M059J (cell line): ENCODE measurements at places on chromosomes 5 and 9.

DNA sequence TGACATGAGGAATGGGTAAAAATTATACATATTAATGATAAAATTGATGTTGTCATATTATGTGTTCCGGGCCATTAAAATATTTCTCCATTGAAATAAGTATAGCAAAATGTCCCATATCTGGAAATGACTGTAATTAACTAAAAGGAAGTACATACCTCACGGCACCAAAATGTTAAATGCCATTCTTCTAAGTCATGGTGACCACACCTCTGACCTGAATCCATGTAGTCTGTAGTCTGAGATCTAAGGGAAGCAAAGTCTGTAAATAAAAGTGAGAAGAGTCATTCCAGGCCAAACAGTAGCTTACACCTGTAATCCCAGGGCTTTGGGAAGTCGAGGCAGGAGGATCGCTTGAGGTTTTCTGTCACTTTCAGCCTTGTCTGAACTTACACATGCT lies 8.7 kb upstream of the GDA start:
- DNase-seq, result peak; percentile 72

DNA sequence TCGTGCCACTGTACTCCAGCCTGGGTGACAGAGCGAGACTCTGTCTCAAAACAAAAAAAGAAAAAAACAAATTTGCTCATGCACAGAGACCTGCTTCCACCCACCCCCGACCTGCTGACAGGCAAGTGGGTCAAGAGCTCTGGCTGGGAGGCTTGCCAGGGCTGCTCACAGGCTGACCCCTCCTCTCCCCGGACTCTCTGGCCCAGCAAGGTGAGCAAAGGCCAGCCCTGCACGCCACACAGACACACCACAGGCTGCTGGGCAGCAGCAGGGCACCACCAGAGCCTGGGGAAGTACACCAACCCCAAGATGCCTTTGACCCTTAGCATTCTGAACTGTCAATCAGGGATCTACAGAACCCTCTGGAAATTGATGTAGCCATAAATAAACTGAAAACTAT lies 29.2 kb downstream of the NSUN2 start:
- DNase-seq, result no peak

GRCh38 chr5:90408571-90409317 lies 812 bp downstream of the CETN3 start:
- DNase-seq, result peak; percentile 11

- DNase-seq, result peak; percentile 72
Measured at GRCh38 chr5:37501152-37501551, 122.0 kb downstream of the WDR70 start.

DNA sequence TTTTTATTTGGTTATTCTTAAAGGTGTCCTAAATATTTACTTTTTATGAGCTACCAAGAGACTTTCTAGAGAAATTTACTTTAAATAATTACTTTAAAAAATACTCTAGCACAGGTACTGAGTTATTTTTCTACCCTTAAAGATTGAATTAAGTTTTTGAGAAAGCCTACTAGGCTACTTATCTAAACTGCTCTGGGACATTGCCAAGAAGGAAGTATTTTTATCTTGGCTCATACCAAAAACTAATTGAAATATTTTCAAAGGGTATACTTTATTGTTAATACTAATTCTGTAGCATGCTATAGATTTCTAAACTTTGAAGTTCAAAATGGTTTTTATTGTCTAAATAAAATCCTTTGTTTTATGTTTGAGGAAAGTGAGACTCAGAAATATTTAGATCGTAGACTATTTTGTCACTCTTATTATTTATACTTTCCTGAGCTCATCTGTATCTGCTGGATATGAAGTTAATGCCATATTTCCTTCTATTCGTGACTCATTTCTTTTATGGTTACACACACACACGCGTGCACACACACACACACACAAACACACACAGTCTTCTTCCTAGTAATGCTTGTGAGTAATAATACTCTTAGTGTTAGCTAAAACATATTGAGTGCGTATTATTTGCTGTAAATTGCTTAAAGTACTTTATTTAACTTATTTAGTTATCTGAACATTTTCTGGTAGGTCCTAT lies 89.5 kb downstream of the MAN2A1 start:
- no peak for DNase-seq

GRCh38 chr5:96857924-96858323 lies 18.4 kb upstream of the ERAP2 start:
- no peak for DNase-seq

- DNase-seq, result no peak
Measured at GRCh38 chr5:109921735-109922380, 232.1 kb downstream of the MAN2A1 start.

DNA sequence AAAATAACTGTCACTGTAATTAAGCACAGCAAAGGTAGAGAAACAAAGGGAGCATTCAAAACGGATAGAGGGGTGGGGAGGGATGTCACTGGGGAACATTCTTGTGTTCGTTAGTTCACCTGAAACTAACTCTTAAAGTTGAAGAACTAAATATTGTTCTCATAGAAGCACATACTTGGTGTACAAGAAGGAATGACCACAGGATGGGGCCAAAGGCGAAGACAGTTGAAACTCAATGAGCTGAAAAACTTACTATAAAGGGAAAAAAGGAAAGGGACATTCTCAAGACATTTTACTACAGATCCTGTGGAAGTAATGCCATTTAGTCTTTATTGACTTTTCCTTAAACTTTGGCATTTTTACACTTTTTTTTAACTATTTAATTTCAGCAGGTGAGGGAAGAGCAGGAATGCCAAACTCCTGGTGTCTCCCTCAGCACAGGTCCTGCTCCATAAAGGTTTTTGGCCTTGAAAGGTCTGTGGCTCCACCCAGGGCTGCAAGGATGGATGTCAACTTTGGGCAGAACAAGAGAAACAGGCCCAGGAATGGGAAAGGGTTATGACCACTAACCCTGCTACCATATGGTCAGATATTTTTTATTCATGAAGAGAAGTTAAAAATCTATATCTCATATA lies 197.6 kb upstream of the RASA1 start:
- peak; percentile 76 for DNase-seq

- DNase-seq, result no peak
Measured at GRCh38 chr9:21796768-21797167, 5.7 kb upstream of the MTAP start.

DNA sequence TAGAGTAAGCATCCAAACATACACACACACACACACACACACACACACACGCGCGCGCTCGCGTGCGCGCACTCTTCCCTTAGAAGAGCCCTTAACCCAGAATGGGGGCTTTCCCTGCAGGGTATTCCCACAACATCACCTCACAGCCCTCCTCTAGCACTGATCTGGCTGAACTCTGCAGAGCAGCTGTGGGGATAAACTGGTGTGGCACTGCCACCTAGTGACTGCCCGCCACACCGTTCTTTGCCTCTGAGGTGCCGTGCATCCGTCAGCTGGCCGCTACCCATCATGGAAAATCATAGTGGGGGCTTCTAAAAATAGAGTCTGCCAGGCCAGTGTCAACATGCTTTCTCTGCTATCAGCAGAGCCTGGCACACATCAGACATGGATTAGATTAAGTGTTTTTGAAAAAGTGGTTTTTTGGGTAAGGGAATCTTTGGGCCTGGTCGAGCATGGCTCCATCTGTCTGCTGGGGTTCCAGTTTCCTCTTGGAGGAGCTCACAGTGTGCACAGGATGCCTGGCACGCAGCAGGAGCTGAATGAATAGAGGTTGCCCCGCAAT lies 88.1 kb downstream of the KCNN2 start:
- DNase-seq, result peak; percentile 46

GRCh38 chr5:126594748-126595485 lies at the start of gene ALDH7A1:
TSS of gene ALDH7A1 (minus strand) at chr5:126595219. CDS start at chr5:126595198, 21 bp downstream.
- DNase-seq, result peak; percentile 96

- DNase-seq, result no peak
Measured at GRCh38 chr5:97049175-97049574, 93.2 kb downstream of the LIX1 start.

GRCh38 chr9:4579001-4579400 lies 83.1 kb upstream of the PLPP6 start:
- DNase-seq, result no peak

- DNase-seq, result peak; percentile 18
Measured at GRCh38 chr5:89613222-89613956, 730.4 kb upstream of the MEF2C start.

DNA sequence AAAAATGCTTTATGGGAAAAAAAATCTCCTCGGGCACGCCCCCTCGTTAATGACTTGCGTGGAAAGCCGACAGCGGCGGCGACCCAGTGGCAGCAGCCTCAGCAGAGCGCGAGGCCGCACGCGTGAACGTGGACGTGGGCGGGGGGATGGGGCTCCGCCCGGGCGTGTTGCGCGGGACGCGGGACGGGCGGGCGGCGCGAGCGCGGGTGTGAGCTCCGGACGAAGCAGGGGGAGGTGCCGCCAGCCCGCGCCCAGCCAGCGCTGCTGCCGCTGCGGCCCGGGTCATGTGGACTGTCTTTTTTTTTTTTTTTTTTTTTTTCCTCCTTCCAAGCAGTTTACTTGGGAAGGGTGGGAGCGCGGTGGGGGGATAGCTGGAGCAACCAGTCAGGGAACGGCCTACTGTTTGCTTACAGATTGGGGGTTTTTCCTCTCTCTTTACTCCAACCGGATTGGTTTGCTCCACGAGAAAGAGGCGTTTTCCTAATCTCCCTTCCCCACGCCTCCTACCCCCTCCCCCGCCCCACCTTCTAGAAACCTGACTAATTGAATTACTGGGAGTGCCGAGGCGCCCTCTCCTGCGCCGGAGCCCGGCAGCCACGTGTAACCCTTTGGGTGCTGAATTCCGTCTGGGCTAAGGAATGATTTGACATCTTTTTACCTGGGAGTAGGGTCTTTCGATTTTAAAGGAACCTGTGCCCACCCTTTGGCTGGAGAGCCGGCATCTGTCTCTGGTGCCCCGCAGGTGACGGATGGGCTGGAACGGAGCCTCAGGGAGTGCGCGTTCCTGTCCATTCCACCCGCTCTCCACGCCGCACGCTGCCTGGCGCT lies 1.7 kb upstream of the EFNA5 start:
- DNase-seq, result peak; percentile 93

- peak; percentile 29 for DNase-seq
Measured at GRCh38 chr5:180313677-180314505, 22.0 kb upstream of the MAPK9 start.

DNA sequence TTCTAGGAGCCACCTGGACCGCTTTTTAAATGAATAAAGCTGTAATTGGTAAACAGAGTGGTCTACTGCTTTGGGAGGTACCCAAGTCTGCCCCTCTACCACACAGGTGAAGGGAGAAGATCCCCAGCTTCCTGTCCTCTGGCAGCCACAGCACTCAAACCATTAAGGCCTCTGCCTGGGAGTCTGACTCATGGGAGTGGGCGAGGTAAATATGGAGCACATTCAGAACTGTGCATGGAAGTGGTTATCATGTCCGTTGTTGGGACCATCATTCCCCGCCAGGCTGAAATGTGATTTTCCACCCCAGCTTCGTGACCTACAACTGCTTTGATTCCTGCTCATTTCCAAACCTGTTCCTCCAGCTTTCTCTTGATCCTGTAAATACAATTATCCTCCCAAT lies 59.5 kb upstream of the ALDH1B1 start:
- DNase-seq, result no peak

DNA sequence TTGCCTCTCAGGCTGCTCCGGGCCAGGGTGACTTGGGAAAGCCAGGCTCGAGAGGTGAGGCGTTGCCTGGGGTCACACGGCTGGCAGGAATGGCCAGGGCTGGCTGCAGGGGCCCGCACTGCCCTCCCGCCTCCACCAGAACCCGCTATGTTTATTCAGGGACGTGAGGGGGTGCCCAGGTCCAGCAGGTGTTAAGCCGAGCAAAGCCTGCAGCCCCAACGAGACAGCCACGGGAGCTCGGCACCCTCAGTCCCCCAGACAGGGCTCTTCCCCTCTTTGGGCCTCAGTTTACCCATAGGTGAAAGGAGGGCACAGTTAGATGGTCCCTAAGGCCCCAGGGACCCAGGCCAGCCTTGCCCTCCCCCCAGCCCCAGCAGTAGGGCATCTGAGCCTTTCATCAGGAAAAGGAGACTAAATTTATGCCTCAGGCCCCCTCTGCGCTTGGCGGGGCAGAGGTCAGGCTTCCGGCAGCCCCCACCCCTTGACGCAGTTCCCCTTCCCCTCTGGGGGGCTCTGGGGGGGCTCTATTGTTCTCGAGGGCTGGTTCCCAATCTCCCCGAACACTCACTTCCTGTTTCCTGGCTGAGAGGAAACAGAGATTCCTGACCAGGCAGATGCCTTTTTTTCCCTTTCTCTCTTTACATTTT lies 7.1 kb upstream of the EGFL7 start:
- DNase-seq, result no peak

- no peak for DNase-seq
Measured at GRCh38 chr9:13165236-13165945, 114.1 kb downstream of the MPDZ start.

DNA sequence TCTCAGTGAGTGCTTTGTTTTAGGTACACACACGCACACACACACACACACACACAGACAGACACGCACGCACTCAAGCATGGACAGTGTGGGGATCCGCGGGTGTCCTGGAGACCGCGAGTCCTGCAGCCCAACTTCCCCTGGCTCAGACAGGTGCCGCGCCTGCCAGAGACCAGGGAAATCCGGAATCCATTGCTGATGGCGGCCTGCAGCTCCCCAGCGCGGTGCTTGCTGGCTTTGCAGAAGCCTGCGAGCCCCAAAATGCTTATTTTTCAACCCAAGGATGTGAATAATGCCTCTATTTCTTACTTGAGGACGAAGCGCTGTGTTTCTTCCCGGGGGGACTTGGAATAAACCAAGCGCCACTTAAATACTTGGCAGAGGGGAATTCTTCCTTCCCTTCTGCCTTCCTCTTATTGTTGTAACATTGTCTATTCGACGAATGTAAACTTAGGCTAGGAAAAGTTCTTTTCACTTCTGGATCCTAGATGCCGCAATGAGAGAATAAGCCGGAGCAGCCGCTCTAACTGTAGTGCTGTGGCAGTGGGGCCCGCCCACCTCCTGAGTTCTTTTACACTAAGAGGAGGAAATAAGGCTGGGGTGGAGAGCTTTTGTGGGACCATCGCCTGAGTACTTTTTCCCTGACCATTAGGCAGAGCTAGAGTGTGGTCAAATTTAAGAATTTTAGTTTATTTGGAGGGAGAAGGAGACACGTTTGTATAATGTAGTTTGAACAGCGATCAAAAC lies 802 bp downstream of the ITGA2 start:
- peak; percentile 60 for DNase-seq

- no peak for DNase-seq
Measured at GRCh38 chr5:121993191-121993590, 31.4 kb downstream of the SRFBP1 start.

GRCh38 chr5:147763791-147764525 lies 18.6 kb downstream of the JAKMIP2 start:
- DNase-seq, result peak; percentile 84

GRCh38 chr5:139273322-139273571 lies 20.3 kb upstream of the MATR3 start:
- DNase-seq, result no peak

DNA sequence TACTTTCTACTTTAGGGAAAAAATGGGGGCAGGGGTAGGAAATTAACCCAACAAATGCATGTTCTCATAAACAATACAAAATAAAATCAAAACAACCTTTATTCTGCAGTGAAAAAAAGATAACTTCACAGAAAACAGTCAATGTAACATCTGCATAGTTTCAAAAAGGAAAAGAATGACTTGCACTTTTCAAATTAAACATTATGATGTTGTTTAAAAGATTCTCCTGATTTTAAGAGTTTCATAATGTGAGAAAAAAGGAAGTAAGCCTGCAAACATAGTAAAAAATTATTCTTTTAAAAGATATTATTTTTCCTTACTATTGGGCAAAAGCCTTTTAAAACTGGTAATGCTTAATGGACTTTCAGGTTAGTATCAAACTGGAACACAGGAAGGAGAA lies 7.6 kb downstream of the C9orf72 start:
- DNase-seq, result no peak

GRCh38 chr5:178486239-178486641 lies 104.0 kb downstream of the COL23A1 start:
- DNase-seq, result no peak
